ENCODE measurements at places on chromosomes 13 and 19.

DNA sequence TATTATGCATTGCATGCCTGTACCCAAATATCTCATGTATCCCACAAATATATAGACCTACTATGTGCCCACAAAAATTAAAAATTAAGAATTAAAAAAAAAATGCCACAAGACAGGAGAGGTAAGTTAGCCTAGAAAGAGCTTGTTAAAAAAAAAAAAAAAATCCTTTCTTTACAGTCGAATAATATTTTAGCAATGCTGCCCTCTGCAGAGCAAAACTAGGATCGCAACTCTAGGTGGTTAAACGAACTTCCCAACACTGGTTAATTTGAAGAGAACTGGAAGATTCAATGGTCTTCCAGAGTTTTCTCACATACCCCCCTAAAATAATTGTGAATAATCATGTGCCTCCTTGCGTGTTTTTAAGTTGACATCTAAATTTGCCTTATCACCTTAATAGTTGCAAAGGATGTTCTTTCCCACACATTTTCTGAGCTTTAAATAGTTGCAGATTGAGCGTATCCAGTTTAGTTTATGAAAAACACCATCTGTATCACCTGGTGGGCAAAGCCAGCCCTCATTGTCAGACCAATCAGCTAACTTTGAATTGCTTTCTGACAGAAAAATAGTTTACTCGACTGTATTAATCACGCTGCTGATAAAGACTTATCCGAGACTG is 47.4 kb upstream of the RCBTB2 start:
- DNase-seq, result peak; percentile 29

- peak; percentile 9 for DNase-seq
Observed at GRCh38 chr19:28242317-28242927, 970.5 kb downstream of the UQCRFS1 start.

DNA sequence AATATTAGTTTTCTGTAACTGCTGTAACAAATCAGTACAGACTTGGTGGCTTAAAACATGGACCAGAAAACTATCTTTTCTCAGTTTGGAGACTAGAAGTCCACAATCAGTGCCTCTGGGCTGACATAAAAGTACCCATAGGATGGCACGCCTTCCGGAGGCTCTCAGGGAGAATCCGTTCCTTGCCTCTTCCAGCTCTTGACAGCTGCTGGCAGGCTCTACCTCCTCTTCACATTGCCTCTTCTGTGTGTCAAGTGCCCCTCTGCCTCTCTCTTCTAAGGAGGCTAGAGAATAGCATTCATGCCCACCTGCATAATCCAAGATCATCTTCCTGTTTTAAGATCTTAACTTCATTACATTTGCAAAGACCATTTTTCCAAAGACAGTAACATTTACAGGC is 1194.2 kb downstream of the EFNB2 start:
- no peak for DNase-seq

DNA sequence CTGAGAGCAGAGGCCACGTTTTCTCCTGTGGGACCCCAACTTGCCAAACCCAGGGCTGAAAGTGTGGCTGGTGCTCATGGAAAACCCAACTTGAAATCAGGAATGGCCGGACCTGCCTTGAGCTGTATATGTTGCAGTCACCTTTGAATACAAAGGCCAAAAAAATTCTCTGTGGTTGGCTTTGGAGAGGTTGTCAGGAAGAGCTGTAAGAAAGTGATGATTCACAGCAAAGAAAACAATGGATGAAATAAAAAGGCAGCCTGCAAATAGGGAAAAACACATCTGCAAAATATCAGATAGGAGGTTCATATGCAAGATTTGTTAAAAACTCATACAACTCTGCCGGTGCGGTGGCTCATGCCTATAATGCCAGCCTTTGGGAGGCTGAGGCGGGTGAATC is 715.8 kb downstream of the UQCRFS1 start:
- DNase-seq, result no peak

DNA sequence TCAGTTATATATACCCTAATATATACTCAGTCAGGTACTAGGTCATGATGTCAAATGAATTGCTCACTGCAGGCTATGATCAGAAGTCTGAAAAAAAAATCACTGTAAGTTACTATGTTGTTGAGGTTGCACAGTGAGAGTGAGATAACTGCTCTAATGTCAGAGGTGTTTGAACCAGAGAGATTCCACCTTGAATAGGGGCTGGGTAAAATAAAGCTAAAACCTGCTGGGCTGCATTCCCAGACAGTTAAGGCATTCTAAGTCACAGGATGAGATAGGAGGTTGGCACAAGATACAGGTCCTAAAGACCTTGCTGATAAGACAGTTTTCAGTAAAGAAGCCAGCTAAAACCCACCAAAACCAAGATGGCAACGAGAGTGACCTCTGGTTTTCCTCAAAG is 10.2 kb downstream of the EPSTI1 start:
- no peak for DNase-seq

DNA sequence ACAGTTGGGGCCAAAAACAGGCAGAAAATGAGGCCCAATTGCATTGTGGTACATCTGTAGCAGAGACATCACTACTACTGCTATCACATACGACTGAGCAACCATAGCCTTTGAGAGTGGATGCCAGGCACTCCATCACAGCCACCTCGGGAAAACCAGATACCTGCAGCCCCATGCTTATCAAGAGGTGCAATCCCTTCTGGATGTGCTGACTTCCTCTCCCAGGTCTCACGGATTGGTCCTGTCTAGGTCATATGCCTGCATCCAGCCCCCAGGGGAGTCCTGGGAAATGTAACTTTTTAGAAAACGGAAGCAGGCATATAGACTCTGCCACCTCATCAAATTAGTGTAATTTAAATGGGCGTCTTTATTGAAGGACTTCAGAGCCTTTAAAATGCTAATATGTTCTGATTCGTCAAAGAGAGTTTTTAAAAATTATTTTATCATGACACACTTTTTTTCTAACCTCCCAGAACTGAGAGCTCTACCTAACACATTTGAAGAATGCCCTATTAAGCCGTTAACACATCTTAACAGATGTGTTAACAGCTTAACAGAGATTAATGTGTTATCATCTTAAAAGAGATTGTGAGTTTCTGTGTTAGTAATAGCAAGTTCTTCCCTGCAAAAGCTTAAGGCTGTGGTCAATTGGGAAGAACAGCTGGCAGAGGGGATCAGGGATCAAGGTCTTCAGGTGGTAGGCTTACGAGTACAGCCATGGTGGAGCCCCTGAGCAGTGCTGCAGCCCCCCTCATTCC is 63.9 kb downstream of the DLEU7 start:
- no peak for DNase-seq

- DNase-seq, result no peak
Observed at GRCh38 chr13:31418186-31418585, 218.4 kb downstream of the B3GLCT start.

- DNase-seq, result no peak
Observed at GRCh38 chr19:58570770-58571574, 2.2 kb downstream of the MZF1 start.
